T-helper 2 cell (primary cell): ENCODE measurements at places on chromosomes 13 and 19.
A peak's percentile ranks its signal among the peaks of the same experiment; 100 is the strongest.

- no peak for DNase-seq
Observed at GRCh38 chr13:47621931-47622330, 379.1 kb downstream of the SUCLA2 start.

DNA sequence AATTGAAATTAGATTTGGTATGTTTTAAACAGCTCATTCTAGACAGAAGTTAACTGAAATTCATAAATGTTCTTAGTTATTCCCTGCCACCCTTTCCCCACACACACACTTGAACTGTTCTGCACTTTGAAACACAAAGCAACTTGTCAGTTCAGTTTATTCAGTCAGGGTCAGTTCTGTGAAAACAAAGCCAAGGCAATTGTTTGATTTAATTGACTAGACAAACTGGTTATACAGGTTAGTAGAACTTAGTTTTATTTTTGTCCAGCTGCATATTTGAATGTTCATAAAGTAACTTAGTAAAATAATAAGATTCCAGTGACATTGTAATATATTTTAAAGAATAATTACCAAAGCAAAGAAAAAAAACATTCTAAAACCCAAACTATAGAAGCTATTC is 98.3 kb upstream of the KLF5 start:
- DNase-seq: no peak

GRCh38 chr13:60925686-60926085 is 490.0 kb downstream of the PCDH20 start:
- no peak for DNase-seq

DNA sequence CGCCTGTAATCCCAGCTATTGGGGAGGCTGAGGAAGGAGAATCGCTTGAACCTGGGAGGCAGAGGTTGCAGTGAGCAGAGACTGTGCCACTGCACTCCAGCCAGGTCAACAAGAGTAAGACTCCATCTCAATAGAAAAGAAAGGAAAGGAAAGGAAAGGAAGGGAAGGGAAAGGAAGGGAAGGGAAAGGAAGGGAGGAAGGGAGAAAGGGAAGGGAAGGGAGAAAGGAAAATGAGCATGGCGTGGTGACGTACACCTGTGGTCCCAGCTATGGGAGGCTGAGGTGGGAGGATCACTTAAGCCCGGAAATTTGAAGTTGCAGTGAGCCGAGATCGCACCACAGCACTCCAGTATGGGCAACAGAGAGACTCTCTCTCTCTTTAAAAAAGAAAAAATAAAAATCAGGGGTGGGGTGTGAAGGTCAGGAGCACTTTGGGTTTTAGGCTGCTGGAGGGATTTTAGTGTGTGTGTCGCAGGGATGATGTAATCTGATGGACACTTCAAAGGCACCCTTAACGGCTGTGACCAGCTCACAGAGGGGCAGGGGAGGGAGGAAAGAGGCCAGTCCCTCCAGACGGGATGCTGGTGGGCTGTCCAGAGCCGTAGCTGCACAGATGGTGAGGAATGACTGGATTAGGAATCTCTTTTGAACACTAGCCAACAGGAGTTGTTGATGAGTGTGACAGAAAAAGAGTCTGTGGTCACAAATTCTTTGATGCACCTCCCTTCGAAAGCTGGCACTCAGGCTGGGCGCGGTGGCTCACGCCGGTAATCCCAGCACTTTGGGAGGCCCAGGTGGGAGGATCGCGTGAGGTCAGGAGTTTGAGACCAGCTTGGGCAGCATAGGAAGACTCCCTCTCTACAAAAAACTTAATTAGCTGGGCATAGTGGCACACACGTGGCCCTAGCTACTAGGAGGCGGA is 27.6 kb downstream of the TMPRSS9 start:
- no peak for DNase-seq

- no peak for DNase-seq
Observed at GRCh38 chr19:51903192-51903591, 1.6 kb downstream of the ZNF649 start.

DNA sequence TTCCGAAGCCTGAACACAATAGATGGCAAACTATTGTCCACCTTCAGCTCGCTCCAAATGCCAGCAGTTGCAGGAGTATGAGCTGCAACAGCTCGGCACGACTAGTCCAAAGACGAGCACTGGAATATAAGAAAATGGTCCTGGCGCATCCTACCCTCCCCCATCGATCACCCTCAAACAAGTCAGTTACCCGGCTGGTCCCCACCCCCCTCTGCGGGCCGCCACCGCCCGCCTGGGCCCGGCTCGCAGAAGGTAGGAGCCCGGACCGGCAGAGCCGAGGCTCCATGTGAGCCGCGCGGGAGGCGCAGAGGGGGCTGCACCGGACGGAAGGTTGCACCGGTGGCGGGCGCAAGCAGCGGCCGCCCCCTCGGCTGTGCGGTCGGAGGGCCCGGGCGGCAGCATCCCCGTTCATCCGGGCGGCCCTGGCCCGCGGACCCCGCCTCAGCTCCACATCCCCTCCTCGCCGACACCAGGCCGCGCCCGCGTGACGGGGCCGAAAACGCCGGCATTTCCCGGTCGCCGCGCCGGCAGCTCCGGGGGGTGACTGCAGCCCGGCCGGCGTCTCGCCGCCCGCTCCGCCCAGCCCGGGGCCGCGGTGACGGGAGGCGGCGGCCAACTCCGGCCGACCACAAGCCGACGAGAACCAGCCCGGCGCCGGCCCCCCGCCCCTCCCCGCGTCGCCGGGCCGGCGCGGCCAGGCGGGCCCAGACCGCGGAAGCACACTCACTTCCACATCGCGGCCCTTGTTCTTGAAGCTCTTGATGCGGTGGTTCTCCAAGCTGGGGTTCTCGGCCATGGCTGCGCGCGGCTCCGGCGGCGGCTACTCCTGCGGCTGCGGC is 552 bp downstream of the KPNA3 start:
- DNase-seq: peak; percentile 32

DNA sequence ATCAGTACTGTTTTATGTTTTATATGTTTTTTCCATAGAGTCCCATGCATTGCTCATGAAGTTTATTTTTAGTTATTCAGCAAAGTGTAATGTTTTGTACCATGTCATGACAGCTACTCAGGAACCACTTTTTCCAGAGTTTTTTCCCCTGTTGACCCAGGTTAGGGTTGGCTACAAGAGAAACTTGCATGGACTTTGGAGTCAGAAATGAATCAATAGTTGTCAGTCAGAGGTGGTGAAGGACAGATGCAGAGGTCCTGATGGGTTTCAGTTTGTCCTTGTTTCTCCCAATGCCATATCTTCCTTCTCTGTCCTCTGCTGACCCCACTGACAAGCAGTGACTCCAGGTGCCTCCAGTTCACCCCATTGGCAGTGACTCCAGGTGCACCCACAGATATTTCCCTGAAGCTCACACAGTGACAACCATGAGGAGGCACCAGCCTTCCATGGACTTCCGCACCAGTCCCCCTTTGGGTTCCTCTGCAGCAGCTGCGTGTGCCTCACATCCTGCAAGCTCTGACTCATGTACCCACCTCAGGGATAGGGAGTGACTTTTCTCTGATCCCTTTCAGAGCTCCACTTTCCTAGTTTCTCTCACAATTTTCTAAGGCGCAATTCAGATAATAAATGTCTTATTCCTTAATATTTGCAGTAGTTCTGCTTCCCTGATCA is 92.1 kb downstream of the AKAP11 start:
- DNase-seq: no peak
